ENCODE measurements at places on chromosomes 3 and 15.

DNA sequence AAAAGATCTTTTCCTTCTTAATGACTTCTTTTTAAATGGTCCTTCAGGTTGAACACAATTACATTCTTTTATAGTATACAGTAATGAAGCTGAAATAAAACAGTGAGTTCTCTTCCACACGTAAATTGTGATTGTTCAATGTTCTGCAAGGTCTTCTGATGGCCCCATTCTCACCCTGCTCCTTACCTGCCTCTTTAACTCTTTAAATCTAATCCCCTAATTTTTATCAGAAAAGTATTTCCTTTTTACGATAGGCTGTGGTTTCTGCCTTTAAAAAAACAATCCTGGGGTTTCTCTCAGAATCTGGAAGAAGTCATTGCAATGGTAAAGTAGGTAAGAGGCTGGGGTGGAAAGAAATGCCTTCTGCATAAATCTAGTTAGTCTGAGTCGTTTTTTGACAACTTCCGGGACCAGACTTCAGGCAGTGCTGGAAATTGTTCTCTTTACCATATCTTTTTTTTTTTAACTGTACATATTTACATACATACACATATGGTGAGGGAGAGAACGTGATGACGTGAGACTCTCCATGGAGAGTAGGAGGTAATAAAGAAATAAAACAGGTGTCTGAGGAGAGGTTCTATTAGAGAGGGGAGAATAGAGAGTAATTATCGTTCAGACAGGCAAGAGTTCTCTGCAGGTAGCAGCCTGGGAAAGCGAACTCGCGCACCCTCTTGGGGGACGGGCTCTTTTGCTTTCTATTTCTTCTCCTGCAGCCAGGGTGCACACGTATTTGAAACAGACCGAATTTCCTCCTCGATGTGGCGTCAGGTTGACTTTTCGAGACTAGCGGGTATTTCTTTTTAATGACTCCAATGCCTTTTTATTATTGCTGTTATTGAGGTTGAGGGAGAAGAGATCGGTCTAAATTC, at the start of gene SIDT1:
Gene SIDT1, plus strand, starts transcription at position 730 of the 872 bp plus-strand sequence. CDS start 467 bp downstream, outside the sequence.
- DNase-seq = no peak

GRCh38 chr3:124657138-124657537, 73.1 kb upstream of the UMPS start:
- no peak for DNase-seq

GRCh38 chr3:106339551-106339950, 470.7 kb upstream of the CBLB start:
- DNase-seq = no peak

DNA sequence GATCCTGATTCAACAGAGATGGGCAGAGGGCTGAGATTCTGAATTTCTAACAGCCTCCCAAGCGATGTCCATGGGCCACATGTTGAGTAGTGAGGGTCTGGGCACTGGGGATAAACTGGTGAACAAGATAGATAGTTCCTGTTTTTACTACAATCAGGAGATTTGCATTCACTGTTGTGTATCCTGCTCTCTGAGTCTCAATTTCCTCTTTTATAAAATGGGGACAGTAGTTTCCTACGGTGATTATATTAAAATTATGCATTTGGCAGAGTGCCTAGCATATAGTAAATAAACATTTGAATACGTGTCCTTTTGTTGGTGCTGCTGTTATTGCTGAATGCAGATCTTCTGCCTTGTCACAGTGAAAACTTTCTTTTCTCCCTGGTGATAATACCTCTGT, 102.5 kb downstream of the MYH15 start:
- DNase-seq = no peak

DNA sequence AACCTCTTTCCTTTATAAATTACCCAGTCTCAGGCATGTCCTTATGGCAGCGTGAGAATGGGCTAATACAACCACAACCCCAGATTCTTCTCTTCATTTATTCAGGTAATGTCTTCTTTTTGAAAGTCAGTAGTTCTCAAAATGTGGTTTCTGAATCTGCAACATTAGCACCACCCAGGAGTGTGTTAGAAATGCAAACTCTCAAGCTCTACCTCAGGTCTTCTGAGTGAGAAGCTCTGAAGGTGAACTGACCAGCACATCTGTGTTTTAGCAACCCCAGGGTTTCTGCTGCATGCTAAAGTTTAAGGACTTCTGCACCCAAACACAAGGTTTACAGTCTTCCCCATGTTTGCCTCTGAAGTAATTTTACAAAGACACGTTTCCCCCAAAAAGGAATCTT, 22.3 kb upstream of the TRIM59 start:
- no peak for DNase-seq

DNA sequence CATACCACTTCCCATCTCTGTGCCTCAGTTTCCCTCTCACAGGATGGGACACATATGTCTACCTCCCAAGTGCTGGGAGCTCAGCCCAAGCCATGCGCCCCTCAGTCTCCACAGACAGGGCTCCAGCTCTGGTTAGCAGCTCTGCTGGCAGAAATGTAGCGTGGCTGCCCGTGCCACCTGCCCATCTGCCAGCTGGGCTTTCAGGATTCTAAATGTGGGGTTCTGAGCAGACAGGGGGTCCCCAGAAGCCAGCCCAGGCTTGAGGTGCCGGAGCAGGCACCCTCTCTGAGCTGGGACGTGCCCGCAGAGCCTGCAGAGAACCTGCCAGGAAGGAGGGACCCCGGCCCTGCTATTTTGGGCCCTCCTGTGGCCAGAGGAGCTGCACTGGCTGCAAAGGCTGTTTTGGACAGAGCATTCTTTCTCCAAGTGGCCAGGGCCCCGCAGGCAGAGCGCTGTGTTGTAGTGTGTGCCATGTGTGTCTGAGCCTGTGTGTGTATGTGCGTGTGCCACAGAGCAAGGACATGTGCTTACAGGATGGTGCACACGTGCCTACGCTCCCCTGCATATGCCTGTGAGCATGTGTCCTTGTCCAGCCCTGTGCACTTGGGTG, 31.7 kb downstream of the PSTPIP1 start:
- no peak for DNase-seq

DNA sequence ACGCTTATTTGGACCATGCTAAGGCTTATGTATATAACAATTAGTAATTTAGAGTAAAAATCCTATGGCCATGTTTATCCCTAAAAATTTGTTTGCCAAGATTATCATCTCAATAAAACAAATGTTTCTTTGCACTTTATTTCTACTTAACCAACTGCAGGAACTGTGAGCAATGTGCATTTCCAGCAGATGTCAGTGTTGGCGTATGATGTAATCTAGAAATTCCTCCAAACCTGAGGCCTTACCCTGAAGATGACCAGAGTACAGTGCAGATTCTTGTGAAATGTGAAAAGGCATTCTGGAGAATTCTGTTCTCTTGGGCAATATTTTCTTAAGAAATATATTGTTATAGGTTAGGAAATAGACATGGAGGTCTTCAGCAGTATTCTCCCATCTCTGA, 205.9 kb downstream of the MBNL1 start:
- no peak for DNase-seq

DNA sequence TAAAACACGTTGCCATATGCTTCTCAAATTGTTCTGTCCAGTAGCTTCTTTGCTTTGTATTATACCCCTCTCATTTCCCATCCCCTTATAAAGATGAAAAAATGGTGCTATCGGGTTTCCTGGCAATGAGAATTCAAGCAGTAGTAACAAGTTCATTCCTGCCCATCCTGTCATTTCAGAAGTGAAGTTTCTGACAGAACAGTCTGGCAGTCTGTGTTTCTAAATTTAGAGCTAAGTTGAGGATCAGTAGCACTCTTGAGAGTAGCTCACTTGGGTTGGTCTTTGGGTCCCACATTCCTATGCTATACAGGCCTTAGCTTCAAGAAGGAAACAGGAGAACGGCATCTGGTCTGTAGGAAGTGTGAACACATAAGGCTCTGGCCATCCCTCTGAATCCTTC, 134.6 kb downstream of the GHSR start:
- no peak for DNase-seq

DNA sequence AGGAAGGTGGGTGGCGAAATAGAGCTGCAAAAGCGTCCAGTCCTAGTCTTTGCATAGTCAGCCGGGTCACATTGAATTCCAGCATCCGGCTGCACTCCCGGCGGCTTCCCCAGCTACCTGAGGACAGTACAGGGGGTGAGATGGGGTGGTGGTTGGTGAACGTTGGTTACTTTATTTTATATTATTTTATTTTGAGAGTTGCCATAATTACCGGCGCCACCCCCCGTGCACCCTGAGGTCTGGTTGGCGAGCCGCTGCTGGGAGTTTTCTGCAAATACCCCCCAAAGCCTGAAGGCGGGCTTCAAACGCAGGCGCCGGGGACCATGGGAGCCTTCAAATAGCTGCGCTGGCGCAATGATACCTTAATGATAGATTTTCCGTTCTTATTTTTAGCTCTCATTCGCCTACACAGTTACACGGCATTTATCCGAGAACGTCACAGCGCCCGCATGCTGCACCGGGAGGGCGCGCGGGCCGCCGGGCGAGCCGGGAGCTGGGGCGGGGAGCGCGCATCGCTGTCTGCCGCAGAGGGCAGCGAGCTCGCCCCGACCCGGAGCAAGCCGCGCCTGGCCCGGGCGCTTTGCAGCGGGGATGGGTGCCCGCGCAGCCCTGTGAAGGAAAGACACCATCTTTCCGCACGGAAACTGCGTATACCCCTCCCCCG, 756 bp upstream of the RASGRF1 start:
- DNase-seq = peak; percentile 16

GRCh38 chr15:62619526-62619925, 423.0 kb upstream of the TPM1 start:
- DNase-seq = no peak

DNA sequence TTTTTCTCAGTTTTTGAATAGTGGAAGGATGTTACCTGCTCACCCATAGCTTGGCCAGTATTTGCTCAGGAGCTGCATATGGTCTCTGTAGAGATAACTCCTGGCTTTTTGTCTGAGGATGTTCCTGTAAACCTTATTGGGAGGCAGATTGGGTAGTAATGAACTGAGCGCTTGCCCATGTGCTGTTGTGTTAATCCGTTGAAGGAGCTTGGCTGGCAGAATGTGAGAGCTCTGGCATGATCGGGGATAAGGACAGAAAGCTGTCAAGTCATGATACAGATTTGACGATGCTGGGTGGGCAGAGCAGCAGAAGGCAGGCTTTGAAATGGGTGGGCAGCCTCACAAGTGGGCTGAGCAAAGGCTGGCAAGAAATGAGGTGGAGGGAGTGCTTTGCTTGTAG, 27.4 kb downstream of the SH3GL3 start:
- DNase-seq = no peak

DNA sequence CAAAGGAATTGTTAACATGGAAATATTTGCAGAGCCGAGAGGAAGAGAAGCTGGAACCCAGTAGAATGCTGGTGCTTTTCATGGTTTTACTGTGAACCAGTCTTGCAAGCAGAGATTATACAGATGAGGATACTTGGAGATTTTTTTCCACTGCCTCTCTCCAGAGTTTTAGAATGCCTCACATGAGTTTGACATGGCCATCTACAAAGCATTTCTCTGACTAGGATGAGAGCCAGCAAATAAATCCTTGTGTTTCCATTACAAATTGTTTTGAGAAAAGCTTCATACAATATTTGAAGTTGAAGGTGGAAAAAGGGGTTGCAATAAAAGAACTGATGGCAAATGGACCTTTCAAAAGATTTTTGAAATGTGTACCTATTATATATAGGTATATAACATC, 45.0 kb upstream of the GAP43 start:
- DNase-seq = no peak

GRCh38 chr3:186237915-186238314, 124.1 kb downstream of the DGKG start:
- no peak for DNase-seq

GRCh38 chr3:76198086-76198485, 412.7 kb upstream of the ZNF717 start:
- no peak for DNase-seq
